ENCODE measurements at places on chromosomes 6 and 20.

DNA sequence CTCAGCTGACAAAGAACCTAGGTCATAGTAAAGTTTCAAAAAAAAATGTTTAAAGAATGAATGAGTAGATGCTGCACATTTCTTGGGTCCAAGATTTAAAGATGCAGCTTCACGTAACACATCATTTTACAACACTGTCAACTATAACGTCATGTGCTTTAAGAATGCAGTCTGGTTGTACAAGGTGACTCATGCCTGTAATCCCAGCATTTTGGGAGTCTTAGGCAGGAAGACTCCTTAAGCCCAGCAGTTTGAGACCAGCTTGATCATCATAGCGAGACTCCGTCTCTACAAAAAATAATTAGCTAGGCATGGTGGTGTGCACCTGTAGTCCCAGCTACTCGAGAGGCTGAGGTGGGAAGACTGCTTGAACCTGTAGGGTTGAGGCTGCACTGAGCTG lies 21.9 kb downstream of the SLC17A5 start:
- DNase-seq, result no peak

DNA sequence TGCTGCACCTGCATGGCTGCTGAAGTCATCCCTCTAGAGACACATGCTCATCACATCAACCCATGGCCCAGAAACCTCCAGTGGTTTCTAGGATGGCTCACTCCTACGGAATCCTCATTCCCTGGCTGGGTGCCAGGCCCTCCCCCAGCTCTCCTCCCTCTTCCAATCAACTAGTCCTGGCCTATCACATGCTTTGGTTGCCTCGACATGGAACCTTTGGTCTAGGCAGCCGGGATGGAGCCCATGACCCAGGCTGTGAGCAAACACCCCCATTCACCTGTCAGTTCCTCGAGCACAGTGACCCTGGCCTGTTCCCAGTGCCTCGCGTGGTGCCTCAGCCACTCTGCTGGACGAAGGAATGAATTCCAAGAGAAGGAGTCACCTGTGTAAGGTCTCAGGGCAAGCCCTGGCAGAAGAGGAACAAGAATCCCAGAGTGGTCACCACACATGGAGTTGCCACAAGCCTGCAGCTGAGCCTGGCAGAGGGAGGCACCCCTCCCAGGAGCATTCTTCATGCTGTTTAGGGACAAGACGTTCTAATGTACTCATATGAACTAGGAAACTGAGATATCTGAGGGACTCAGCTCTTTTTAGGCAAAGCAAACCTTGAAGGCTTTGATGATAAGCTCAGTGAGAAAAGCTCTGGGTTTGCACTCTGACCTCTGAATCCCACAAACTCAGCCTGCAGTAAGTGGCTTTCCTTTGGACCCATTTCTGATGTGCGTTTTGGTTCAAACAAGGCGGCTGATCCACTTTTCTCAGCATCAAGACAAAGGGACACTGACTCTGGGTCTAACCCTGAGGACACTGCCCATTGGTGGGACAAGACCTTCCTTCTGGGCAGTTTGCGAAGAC lies 40.2 kb downstream of the PPP1R3G start:
- DNase-seq, result no peak

GRCh38 chr6:161194374-161194773 lies 79.5 kb downstream of the AGPAT4 start:
- no peak for DNase-seq

GRCh38 chr6:149463781-149464180 lies 21.0 kb downstream of the ZC3H12D start:
- DNase-seq, result no peak

GRCh38 chr6:165082636-165083035 lies 226.8 kb downstream of the C6orf118 start:
- no peak for DNase-seq

DNA sequence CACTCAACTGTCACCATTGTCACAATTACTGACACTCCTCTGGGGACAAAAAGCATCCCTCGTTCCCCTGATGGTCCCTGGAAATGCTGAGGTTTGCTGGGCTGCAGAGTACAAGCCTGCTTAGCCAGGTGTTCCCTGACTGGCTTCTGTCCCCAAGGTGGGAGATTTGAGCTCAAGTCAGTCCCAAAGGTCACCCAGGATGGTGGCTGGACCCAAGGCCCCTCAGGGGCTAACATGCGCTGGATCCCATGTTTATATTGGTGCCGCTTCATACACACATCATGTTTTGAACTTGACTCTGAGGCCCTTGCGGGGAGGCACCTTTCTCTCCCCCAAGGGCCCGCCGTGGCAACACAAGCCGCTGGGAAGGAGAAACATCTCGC lies 44.2 kb downstream of the PMEPA1 start:
- DNase-seq, result no peak

GRCh38 chr20:57442158-57442887 lies 51.1 kb downstream of the RBM38 start:
- no peak for DNase-seq

- no peak for DNase-seq
Observed at GRCh38 chr6:44072452-44072958, 54.7 kb downstream of the MRPL14 start.

- DNase-seq, result no peak
Observed at GRCh38 chr6:154487367-154488247, 22.9 kb downstream of the CNKSR3 start.

- no peak for DNase-seq
Observed at GRCh38 chr20:6887966-6888365, 120.5 kb downstream of the BMP2 start.

GRCh38 chr6:84739866-84740208 lies 24.6 kb downstream of the TBX18 start:
- no peak for DNase-seq

- DNase-seq, result no peak
Observed at GRCh38 chr6:47853766-47854165, 71.9 kb downstream of the OPN5 start.

GRCh38 chr6:11006061-11006460 lies 38.0 kb downstream of the ELOVL2 start:
- no peak for DNase-seq

GRCh38 chr20:33475381-33476152 lies 14.3 kb upstream of the CBFA2T2 start:
- DNase-seq, result no peak

- peak; percentile 53 for DNase-seq
Observed at GRCh38 chr6:14799928-14800327, 445.9 kb upstream of the JARID2 start.

GRCh38 chr6:27604986-27605385 lies 132.1 kb upstream of the ZNF184 start:
- no peak for DNase-seq

GRCh38 chr20:24151621-24152294 lies 163.2 kb upstream of the GGTLC1 start:
- no peak for DNase-seq

- DNase-seq, result no peak
Observed at GRCh38 chr6:139625998-139626975, 251.8 kb upstream of the CITED2 start.

DNA sequence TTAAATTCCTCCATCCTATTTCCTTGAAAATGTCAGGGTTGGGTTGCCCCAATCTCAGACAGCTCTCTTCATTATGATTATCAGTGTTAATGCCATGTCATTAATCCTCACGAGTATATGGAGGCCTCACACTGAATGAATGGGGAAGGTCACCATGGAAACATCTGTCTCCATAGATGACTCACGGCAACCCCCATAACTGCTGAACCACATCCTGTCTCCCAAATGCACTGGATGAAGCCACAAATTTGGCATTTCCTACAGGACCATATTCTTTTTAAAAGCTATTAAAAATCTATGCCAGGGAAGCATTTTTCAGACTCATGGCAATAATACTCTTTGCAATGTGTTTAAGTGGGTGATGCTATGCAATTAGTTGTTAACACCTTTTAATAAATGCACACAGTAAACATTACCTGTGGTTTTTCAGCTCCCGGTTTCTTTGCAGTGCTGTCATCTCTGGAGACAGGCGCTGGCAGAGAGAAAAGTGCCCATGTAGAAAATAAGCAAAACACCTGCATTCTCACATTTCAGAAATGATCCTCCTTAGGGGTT lies 80.1 kb upstream of the PTPRK start:
- no peak for DNase-seq

- DNase-seq, result no peak
Observed at GRCh38 chr6:56749632-56750151, 107.0 kb upstream of the DST start.

DNA sequence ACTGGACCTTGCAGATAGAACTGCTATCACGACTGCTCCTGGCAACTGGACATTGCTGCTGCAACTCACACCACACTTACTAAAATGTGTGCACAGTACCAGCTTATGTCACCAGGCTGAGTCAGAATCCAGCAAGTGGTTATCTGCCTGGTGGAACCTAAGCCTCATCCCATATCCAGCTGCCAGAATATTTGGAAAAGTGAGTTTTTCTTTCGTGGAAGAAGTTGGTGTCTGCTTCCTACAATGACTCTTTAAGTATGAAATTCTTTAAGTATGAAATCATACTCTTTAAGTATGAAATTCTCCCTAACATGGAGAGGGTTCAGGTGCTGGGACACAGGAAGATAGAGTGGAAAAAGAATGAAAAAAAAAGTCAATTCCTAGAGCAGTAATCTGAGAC lies 16.4 kb upstream of the POLR1H start:
- no peak for DNase-seq

GRCh38 chr6:93123585-93123984 lies 295.8 kb downstream of the EPHA7 start:
- no peak for DNase-seq

DNA sequence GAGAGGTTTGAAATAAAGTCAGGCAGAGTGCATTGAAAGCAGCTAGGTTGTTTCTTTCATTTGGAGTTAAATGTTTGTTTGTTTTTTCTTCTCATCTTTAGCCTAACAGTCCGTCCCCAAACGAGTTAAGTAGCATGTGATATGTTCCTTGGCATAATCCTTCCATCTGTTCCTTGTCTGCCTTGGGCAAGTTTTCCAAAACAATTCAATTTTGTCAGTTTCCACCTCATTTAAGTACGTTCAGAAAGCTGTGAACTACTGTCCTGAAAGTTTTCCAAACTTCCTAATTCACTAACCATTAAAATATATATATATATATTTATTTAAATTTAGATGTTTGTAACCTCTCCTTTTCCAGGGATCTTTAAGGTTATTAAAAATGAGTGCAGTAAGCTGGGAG lies 61.8 kb upstream of the HDAC2 start:
- DNase-seq, result no peak

DNA sequence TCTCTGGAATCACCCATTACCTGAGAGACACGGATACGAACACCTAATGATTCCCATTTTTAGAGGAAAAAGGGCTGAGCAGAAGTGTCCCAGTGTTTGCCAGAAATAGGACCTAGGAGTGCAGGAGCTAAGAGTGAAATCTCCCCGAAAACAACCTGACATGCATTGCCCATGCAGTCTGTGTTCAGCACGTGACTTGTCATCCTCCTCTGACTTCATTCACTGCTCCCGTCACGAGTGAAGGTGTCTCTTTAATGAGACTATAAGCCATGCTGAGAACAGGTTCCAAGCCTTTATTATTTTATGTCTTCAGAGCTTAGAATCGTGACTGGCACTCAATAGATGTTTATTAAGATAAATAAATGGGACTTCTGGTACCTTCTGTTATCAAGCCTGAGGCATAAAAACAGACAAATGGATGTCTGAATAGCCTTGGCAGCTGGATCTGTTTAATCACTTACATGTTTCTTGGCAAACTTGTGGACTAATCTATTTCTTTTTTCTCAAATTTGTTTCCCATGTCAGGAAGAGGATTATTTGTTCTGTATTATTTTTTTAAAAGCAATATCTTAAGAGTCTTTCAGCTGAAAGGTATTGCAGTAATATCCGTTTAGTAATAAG lies 3.7 kb upstream of the MLIP start:
- no peak for DNase-seq

- no peak for DNase-seq
Observed at GRCh38 chr6:2669067-2669700, 81.5 kb downstream of the MYLK4 start.

- no peak for DNase-seq
Observed at GRCh38 chr6:109029313-109029712, 65.3 kb downstream of the SESN1 start.

DNA sequence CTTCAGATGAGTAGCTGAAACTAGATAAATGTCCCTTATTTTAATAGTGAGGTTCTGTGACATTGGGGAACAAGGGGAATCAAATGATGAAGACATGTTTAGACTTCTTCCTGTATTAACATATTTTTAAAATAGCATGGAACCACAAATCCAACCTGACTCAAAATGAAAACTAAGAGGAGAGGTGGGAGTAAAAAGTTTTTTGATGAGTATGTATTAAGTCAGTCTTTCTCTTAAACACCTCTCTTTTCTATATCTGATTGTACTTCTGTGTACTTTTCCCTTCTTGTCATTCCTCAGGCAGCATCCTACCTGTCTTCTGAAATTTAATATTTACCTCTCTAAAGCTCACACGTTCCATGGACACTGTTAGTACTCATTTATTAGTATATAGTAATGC lies 8.7 kb upstream of the SDHAF4 start:
- no peak for DNase-seq

DNA sequence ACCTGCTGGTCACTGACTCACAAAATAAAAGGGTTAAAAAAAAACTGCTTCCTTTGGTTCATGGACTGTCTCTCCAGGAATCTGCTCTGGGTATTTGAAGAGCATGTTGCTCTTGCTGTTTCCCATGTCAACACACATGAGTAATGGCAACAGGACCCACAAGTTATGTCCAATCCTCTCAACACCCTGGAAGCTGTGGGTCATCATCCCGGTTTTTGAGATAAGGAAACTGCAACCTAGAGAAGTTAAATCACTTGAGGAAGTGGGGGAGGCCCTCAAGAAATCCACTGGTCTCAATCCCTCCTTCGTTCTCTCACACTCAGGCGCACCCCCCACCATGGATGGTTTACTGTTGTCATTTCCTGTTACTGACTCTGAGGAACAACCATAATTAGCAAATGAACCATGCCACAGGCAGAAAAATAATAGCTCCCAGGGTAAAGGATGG lies 12.4 kb downstream of the MAP1LC3A start:
- DNase-seq, result no peak

DNA sequence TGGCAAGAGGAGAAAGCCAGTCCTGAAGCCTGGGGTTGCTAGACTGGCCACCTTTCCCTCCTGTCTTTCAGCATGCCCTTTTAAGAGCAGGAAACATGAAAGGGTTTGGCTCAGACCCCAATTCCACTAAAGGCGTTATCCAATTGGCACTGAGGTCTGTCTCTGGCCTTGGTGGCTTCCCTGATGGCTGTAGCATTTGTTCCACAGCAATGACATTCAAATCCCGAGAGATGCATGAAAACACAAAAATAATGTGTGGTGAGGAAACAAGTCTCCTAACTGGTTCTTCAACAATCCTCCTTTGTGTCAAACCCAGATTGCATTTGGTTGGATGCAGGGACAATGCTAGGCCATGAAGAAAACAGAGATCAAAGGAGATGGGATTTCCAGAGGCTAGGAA lies 56.5 kb upstream of the ADTRP start:
- DNase-seq, result no peak

- no peak for DNase-seq
Observed at GRCh38 chr6:87277123-87277522, 45.3 kb upstream of the SMIM8 start.

- DNase-seq, result no peak
Observed at GRCh38 chr6:159729598-159730331, 2.5 kb downstream of the WTAP start.

GRCh38 chr6:167580619-167580911 lies 246.1 kb upstream of the AFDN start:
- DNase-seq, result no peak

- DNase-seq, result no peak
Observed at GRCh38 chr6:37638414-37639341, 59.0 kb downstream of the MDGA1 start.
